ENCODE measurements at places on chromosomes 1 and 21.

GRCh38 chr1:147515045-147515869 is 26.0 kb upstream of the BCL9 start:
- peak; percentile 84 for DNase-seq

GRCh38 chr1:79312438-79312837 is 305.9 kb upstream of the ADGRL4 start:
- no peak for DNase-seq

- no peak for DNase-seq
Observed at GRCh38 chr1:78377356-78377928, 113.3 kb upstream of the PTGFR start.

GRCh38 chr1:53265581-53265980 is 27.3 kb upstream of the MAGOH start:
- DNase-seq = no peak

GRCh38 chr21:26025536-26026512 is 144.7 kb downstream of the APP start:
- DNase-seq = no peak

GRCh38 chr1:160776178-160776577 is 19.8 kb upstream of the LY9 start:
- no peak for DNase-seq

- no peak for DNase-seq
Observed at GRCh38 chr1:25747046-25747719, 52.8 kb upstream of the SELENON start.

GRCh38 chr21:33101300-33101911 is 31.5 kb downstream of the OLIG1 start:
- DNase-seq = no peak

GRCh38 chr1:27980216-27980845 is 20.6 kb downstream of the XKR8 start:
- no peak for DNase-seq

GRCh38 chr1:206633708-206634121 is 1.6 kb upstream of the DYRK3 start:
- no peak for DNase-seq

- no peak for DNase-seq
Observed at GRCh38 chr21:16343776-16344175, 614.0 kb downstream of the USP25 start.

- DNase-seq = no peak
Observed at GRCh38 chr21:23452384-23453083, 2154.7 kb downstream of the MRPL39 start.

DNA sequence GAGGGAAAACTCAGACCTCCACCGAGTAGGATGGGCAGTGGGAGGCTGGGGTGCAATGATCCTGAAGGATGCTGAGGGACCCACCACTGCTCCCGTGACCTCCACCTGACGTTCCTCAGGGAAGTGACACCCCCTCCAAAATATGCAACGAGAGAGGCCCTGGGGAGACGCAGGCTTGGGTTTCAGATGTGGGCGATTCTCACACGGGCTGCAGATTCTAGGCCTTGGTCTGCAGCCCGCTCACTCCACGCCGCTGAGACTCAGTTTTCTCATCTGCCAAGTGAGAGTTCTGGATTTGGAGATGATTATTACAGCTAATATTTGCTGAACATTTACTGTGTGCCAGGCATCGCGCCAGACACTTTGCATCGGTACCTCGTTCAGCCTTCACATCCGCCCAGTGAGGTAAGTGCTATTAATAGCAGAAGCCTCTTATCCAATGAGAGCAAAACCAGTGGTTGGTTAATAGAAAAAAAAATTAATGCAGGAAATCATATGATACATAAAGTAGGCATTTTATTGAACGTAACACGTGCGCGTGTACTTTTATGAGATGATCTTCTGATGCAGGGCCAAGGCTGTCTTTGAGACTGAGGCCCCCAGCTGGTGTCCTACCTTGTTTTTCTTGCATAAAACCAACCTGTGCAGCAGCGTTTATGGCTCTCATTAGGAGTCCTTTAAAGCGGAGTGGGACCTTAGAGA is 102.0 kb upstream of the RUNX3 start:
- peak; percentile 92 for DNase-seq

GRCh38 chr1:6906783-6907182 is 121.5 kb downstream of the CAMTA1 start:
- no peak for DNase-seq

DNA sequence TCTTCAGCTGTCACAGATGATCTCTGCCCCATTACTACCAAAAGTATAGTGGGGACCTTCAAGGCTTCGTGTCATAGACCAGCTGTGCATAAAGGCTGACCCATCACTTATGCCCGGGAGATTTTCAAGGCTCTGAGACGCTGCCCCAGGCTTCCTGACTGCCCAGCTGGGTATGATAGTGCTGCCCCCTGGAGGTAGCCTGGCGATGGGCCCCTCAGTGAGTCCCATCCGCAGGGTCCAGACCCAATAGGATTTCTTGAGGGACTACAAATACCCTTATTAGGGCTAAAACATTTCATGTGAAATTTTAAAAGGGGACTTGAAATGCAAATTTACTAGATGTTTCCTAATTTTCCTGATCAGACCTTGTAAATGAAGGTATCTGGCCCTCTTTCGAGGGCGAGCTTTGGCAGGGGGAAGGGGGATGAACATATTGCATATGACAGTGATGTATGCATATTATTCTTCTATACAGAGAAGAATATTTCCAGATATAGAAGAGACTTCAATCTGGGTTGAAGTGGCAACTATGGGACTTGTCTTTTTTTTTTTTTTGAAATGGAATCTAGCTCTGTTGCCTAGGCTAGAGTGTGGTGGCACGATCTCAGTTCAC is 11.7 kb upstream of the FCMR start:
- DNase-seq = peak; percentile 22

DNA sequence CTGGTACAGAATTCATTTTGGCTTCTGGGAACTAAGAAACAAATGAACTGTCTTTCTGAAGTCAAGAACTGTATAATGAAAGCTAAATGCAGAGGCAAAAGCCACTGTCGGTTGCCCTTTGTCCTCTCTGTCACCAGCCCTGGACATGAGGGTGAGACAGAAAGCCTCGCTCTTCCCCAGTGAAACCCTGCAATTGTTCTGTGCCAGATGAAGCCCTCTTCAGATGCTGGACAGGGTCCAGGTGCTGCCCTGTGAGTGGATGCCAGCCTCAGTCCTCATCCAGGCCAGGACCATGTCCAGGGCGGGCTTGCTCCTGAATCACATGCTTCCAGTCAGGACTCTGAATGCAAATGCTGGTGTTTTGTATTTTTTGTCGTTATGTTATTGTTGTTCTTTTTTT is 138.7 kb downstream of the RUNX1 start:
- DNase-seq = peak; percentile 59

DNA sequence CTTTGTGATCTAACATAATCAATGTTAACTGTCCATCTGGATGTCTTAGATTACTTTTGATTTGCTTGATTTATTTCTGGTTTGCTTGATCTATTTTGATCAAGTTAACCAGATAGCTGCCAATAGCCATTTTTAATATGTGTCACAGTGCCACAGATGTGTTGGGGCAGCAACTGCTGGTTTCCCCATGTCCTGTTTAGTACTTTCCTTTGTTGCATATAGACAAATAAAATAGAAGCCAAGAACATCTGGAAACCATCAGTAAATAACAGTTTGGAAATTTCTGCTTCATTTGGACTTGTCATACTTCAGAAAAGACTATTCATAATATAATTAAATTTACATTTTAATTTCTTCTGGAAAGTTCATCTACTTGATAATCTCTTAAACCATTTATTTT is 145.6 kb upstream of the C21orf91 start:
- DNase-seq = no peak

DNA sequence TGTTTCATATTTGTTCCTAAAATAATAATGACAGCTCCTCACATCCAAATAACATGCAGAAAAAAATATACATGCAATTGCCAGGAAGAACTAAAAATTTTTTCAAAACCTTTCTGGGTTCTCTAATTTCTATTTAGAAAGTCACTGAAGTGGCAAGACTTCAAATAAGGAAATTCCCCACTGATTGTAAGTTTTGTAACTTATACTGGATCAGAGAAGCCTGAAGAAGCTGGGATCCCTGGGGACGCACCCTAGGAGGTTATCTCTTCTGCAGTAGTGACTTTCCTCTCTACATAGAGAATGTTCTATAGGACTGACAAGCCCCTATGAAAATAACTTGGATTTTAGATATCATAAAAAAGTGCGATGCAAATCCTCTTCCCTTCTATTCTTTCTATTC is 182.6 kb downstream of the MRPL39 start:
- no peak for DNase-seq

DNA sequence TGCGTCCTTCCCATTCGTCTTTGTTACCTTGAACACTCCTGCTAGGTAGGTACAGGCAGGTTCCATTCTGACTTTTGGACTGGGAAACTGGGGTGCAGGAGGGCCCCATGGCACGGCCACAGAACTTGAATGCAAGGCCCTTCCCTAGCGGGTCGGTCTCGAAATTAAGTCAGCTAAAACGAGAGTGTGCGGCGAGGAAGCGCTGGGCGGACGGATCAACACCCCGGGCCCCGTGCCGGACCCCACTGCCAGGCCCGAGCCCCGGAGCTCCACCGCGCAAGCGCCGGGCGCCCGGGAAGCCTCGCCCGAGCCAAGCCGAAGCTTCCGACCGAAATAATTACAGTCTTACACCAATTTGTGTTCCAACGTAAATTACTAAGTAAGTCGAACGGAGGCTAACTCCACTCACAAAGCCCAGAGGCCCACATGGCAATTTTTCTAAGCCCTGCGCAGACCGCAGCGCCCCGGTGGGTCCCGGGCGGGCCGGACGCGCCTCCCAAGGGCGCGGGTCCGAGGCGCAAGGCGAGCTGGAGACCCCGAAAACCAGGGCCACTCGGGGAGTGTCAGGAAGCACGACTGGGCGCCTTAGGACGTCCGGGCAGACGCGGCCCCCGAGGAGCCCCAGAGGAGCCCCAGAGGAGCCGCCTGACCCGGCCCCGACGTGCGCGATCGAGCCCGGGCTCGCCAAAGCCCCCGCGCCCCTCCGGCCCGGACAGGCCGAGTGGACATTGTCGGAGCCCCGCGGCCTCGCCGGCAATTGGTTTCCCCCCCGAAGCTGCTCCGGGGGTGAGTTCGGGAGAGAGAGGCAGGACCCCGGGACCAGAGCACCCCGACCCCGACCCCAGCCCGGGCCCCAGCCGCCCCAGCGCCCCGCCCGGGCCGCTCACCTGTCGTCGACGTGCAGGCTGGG is 624 bp downstream of the RIPK4 start:
- DNase-seq = no peak

GRCh38 chr21:42369821-42370220 is 3.5 kb upstream of the TFF1 start:
- DNase-seq = no peak

DNA sequence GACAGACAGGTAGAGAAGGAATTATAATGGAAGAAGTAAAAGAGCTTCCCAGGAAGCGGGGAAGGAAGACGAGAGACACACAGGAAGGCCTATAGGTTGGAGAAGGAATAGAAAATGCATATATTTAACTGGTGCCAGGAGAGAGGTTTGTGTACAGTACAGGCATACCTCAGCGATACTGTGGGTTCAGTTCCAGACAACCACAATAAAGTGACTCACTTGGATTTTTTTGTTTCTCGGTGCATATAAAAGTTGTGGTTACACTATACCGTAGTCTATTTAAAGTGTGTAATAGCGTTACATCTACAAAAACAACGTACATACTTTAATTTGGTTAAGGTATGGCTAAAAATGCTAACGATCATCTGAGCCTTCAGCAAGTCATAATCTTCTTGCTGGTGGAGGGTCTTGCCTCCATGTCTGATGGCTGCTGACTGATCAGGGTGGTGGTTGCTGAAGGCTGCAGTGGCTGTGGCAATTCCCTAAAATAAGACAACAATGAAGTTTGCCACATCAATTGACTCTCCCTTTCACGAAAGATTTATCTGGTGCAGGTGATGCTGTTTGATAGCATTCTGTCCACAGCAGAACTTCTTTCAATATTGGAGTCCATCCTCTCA is 16.0 kb downstream of the YARS1 start:
- DNase-seq = no peak

All from NCI-H2029 (cell line).